Fibroblast of skin of right quadriceps (primary cell): ENCODE measurements at places on chromosomes 12 and 14.

DNA sequence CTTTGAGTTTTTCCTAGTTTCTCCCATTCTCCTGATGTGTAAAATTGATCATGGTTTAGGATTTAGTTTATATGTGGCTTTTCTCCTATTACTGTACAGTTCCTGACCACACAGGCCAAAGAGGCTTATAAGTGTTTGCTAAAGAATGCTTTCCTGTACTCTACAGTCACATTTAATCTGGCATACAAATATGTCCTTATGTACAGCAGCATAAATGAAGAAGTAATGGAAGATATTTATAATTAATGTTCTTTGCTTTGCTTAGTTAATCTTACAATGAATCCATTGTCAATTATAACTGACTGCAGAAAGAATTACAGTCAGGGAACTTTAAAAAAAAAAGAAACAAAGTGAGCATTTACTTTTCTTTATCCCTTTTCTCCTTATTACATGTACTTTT is 293.9 kb downstream of the KCNC2 start:
- no peak for DNase-seq

DNA sequence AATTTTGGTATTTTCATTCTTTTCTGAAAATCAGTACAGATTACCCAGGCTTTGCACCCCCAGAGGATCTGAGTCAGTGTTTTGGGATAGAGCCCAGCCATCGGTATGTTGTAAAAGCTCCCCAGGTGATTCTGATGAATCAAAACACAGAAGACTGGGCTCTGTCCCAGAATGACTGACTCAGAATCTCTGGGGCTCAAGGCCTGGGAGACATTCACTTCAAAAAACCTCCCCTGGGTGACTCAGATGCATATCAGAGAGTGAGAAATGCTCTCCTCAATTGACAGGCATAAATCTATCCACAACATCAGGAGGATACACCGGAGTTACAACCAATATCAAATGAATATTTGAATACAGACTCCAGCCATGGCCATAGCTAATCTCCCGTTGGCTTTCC is 32.6 kb downstream of the SLC35F4 start:
- peak; percentile 98 for DNase-seq

GRCh38 chr12:51593539-51593938 is 2.5 kb downstream of the SCN8A start:
- DNase-seq: peak; percentile 69

DNA sequence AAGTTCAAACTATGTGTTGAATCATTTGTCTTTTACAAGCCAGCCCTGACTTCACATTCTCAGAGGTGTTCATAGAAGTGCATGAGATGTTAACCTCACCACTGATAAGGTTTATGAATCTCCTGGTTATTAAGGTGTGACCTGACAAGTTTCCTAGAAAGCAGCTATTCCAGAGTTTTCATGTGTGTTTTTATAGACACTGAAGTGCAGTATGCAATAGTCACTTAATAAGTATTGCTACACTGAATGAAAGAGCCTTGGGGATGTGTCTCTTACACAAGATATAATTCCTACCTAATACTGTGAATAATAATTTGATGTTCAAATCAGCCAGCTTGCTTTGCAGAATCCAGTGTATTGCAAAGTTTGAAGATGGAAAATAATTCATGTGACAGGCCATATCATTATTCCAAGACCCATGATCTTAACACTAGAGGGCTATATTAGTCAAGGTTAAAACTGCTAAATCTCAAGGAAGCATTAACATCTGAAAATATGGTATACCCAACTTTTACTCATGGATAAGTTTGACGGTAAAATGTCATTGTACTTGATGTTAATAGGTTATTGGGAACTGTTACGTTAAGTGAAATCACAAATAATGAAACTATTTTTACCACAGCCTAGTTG is 13.0 kb downstream of the SLC25A3 start:
- no peak for DNase-seq

DNA sequence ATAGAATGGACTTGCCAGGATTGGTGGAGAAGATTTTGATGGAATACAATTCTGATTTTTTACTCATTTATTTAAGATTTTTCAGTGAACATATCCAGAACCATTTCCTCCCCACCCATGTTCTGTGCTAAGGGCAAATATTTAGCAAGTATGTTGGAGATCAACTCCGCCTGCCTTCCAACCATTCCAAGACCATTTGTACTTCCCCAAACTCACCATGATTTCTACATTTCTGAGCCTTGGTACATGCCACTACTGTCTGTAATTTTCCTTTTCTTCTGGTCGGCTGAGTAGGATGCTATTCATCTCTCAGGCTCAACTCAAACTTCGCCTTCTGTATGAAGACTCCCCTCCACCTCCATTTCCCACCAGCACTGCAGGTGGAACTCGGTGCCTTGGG is 150.6 kb downstream of the NTF3 start:
- DNase-seq: no peak

DNA sequence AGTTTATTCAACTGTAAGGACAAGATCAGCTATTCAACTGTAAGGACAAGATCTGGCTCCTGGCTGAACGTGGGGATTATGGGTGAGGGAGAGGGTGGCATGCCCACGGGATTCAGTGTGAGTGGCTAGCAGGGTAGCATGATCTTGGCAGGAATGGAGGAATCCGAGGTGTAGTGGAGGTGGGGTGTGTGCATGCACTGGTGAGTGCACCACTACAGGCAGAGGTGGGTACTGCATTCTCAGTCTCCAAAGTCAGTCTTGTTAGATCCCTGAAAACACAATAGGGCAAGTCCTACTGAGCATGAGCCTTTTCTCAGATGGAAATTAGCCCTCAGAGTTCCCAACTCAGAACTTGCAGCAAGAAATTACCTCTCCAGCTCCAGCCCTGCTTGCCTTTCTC is 32.2 kb upstream of the DCD start:
- DNase-seq: no peak

DNA sequence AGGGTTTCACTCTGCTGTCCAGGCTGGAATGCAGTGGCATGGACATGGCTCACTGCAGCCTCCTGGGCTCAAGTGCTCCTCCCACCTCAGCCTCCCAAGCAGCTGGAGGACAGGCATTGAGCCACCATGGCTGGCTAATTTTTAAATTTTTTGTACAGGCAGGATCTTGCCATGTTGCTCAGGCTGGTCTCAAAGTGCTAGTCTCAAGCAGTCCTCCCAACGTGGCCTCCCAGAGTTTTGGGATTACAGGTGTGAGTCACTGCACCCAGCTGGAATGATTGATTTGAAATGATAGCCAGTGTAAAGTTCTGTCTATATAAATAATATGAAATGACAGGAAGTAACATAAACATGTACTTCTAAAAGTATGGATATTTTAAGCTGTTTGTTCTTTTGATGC is 172.7 kb downstream of the FUT8 start:
- no peak for DNase-seq

DNA sequence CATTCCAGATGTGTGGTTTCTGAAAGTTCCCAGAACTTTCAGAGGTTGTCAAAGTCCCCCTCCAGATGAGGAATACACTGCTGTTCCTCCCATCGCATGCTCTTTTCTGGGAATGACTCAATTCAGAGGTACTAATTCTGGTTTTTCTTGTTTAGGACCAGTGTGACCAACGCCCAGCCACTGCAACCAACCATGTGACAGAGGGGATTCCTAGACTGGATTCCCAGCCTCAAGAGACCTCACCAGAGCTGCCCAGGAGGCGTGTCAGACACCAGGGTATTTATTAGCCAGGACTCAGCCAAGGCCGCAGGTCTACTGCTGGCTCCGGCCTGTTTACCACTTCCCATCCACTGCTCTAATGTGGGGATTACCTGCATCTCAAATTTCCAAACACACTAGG is 24.2 kb downstream of the TRAFD1 start:
- DNase-seq: no peak

- peak; percentile 66 for DNase-seq
These were observed 222.3 kb upstream of the NOVA1 start for GRCh38 chr14:26820138-26820537.

DNA sequence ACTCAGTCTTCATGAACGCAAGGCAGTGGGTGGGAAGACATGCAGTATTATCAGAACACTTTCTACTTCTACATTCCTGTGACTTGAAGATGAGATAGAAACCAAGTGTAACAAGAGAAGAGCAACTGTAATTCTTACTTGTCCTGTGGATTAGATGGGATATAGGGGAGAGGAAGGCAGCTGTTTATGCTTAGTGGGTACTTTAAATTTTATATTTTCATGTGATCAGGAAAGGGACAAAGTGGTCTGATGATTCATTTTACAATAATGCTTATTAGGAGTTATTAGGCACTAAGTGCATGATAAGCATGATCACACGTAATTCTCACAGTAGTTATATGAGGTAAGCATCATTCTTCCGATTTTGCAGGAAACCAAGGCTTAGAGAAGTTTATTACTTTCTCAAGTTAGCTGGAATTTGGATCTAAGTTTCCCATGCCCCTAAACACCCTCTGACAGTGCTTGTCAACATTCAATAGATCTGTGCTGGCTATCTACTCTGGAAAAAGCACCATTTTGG is 52.7 kb downstream of the PTGER2 start:
- DNase-seq: no peak

DNA sequence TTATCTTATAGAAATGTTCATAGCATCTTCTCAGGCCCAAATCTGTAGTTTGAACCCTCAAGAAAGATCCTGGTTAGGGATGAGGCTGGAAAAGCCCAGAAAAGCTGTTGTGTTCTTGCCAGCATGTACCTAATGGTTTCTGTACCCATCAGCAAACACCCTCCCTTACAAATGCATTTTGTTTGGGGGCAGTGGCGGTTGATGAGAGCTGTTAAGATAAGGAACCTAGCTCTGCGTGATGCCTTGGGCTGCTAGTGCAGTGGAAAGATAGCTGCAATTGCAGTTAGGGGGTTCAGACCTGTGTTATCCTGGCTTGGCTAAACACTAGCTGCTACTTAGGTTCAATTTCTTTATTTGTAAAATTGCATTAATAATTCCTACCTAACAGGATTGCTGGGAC is 3.6 kb downstream of the TPH2 start:
- DNase-seq: no peak

GRCh38 chr12:56761812-56762211 is 1.3 kb upstream of the HSD17B6 start:
- DNase-seq: no peak
